Pons (tissue), 1 donor: ENCODE measurements at places on chromosomes 2 and 18.

DNA sequence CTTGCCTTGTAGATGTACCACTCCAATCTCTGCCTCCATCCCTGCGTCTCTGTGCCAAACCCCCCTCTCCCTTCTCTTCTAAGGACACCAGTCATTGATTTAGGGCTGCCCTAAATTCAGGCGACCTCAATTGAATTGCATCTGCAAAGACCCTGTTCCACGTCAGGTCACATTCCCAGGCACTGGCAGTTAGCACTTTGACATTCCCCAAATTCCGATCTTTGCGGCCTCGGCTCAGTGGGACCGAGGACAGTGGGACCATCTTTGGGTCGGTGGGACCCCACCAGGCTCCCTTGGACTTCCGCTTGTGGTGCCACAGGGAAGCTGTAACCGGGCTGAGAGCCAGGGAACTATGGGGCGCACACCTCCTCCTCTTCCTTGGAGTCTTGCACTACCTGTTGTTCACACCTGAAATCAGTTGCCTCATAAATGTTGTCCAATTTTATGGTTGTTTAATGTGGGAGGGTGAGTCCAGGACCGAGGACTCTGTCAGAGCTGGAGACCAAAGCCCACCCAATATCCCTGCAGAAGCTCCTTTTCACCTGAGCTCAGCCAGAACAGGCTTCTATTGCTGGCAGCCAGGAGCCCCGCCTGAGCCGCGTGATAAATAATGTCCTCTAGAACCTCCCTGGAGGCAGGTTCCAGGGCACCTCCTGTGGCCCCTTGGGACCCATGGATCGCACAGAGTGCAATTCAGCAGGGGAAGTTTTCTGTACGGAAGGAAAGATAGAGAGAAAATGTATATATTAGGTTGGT lies 271.6 kb downstream of the EIPR1 start:
- no peak for DNase-seq

- DNase-seq: no peak
Measured at GRCh38 chr18:35264409-35264808, 23.6 kb downstream of the ZNF397 start.

- DNase-seq: no peak
Measured at GRCh38 chr18:34562252-34562870, 147.7 kb upstream of the DTNA start.

- no peak for DNase-seq
Measured at GRCh38 chr2:179626261-179626660, 235.2 kb downstream of the ZNF385B start.

DNA sequence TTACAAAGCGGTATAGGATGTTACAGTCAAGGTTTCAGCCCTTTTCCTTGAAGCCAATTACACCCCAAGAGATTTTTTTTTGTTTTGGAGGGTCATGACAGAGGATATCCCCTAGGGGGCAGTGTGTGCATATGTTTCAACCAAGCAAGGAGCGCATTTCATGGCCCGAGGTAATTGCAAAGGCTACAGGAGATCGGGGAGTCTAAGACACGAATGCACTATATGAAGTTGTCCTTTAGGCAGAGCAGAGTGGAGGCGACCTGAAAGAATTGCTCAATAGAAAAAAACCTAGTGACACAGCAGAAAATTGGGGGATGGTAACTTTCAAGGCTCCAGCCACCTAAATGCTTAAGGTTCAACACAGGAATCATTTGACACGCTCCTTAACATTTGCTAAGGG lies 219.8 kb upstream of the PARD3B start:
- DNase-seq: peak; percentile 88

DNA sequence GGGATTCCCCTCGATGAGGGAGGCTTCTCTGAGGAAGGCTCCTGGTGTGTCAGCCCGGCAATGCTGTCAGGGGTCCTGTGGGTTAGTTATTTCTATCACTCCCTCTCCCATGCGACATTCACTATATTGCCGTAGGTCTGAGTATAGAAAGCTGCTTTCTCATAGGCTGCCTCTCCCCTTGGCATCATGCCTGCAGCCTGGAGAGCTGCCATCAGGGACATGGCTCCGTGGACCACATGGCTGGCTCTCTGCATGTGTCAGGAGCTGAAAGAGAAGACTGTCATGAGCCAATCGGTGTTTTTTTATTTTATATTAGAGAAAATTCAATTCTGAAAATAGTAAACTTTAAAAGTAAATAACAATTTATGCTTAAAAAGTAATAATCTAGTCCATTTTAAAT lies 198.0 kb downstream of the CDH20 start:
- DNase-seq: peak; percentile 90
